Activated T-cell treated with anti-CD3 and anti-CD28 coated beads, Interleukin-2, amount 50 U/mL, for 4 hours (primary cell): ENCODE measurements at places on chromosomes 4 and X. TPM values are rescaled to one million over a fixed set of nuclear protein-coding genes. Genes with fewer than 3 reads are reported as not detected.
A peak's percentile ranks its signal among the peaks of the same experiment; 100 is the strongest.

Gene TTC29
- not detected for total RNA-seq

Gene DCK
- total RNA-seq: 16.7 TPM

Gene FAM184B
- total RNA-seq: 0.03 TPM

Gene BMPR1B
- not detected for total RNA-seq

Gene MSX1
- total RNA-seq: 0.14 TPM

Gene MAGT1
- 37.5 TPM for total RNA-seq

Gene CYLC1
- not detected for total RNA-seq

Gene PITX2
- total RNA-seq: not detected

Gene TDO2
- total RNA-seq: 0.16 TPM

Gene CCNA2
- 14.7 TPM for total RNA-seq

Gene CT55
- not detected for total RNA-seq

Gene BCORL1
- 8.8 TPM for total RNA-seq

Gene MTMR8
- 1.4 TPM for total RNA-seq

Gene ARHGEF6
- 18.8 TPM for total RNA-seq

- no peak for DNase-seq
Measured at GRCh38 chr4:138062929-138063328, 179.2 kb downstream of the SLC7A11 start.

- DNase-seq: no peak
Measured at GRCh38 chr4:139501527-139501926, 47.6 kb downstream of the RAB33B start.

DNA sequence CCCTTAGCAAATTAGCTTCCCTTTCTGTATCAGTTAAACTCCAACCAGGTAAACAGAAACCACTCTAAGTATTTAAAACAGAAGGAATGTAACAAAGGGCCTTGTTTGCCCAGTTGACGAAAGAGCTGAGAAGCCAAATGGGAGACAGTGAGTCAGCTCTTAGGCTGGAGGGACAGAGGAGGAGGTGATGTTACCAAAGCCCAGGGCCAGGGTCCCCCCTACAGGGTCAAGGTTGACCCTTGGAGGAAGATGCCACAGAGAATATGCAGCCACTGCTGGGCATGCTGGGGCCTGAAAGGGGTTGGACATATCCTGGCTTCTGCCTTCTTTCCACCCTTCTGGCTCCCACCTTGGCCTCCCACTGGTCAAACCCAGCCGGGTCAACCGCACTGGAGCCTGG, 38.3 kb upstream of the LGI2 start:
- no peak for DNase-seq

DNA sequence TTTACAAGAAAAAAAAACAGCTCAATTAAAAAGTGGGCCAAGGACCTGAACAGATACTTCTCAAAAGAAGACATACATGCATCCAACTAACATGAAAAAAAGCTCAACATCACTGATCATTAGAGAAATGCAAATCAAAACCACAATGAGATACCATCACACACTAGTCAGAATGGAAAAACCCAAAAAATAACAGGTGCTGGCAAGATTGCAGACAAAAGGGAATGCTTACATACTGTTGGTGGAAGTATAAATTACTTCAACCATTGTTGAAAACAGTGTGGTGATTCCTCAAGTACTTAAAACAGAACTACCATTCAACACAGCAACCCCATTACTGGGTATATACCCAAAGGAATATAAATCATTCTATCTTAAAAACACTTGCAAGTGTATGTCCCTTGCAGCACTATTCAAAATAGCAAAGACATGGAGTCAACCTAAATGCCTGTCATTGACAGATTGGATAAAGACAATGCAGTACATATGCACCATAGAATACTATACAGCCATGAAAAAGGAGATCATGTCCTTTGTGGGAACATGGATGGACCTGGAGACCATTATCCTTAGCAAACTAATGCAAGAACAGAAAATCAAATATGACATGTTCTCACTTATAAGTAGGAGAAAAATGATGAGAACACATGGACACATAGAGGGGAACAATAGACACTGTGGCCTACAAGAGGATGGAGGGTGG, 97.6 kb downstream of the RAB28 start:
- DNase-seq: no peak

DNA sequence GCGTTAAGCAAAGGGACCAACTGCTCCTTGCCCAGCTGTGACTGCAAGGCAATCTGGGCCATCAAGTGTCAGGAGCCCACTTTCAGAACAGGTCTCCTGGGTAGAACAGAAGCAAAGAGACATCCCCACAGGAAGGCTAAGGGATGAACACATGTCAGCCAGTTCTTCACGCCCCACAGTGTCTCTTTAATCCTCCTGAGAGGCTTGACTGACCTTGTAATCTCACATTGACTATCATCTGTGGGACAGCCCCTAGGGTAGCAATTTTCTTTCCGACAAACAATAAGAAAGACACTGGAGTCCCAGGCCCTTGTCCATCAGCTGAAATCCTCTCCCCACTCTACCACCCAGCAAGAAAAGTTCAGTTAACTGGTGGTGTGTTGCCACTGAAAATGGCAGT, 1.0 kb downstream of the CHRDL1 start:
- no peak for DNase-seq

DNA sequence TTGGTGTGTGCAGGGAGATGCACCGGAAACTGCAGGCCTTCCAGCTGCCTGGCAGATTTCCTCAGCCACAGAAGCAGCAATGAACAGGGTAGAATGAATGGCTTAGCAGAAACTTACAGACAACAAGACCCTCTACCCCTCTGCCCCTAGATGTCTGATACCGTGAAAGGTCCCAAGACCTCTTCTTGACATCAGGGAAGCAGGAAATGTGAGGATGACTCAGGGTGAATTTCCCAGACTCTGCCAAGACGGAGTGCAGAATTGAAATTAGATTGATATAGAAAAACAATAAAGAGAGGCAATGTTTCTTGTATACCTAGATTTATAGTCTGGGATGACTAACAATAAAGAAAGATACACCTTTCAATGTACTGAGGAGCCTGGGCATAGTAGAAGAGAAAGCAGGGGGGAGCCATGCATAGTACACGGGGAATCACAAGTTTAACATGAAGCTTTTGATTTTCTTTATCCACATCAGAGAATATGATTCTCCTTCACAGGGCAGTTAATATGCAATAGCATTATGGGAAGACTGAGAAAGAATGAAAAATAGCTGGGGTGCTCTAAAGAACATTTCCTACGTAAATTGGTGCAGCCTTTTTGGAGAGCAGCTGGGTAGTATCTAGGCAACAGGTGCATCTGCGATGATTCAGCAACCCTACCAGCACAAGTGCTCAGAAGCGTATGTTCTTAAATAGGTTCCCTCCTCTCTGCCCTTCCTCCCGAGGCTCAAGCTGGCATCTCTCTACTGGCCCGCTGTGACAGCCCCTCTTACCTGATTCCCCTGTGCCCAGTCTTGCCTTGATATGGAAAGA, 18.3 kb upstream of the CXCR3 start:
- DNase-seq: no peak

DNA sequence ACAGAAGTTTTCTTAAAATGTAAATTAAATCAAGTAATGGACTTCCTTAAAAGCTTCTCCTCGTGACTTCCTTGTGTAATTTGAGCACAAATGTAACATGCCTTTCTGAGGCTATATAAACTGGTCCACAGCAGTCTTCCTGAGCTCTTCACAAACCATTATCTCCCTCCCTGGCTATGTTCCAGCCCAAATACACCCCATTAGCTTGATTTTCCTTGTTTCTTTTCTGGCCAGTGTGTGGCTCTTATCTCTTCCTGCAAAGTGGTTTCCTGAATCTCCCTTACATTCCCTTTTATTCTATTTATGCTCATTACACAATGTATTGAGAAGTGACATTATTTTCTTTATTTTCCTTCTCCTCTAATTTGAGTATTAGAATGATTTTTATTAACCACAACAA, 1085.3 kb upstream of the PCDH10 start:
- no peak for DNase-seq

DNA sequence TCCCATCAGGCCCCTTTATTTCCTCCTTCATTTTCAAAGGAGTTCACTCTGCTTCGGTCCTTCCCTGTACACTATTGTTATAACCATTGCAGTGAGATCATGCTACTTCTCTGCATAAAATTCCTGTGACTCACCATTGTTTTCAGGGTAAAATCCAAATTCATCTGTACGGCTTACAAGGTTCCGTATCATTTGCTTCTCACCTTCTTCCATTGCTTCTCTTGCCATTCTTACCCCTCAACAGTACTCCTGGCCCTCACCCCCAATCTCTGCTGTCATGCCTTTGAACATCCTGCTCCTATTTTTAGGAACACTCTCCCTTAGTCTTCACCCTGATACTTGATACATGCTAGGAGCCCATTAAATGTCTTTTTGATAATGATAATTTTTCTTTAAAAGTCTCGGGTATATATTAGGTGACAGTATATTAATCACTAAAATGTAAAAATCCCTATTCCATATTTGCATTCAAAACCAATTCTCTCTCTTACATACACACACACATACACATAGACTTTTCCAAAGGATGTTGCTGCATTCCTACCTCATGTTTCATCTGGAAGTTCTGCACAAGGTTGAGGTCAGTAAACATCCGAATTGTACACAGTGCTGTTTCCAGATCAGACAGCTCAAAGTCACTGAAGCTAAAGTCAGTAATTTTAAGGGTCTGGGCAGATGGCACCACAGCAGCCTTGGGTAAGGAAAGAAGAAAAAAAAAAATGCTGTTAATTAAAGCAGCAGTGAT, 103.4 kb downstream of the PDE5A start:
- no peak for DNase-seq

DNA sequence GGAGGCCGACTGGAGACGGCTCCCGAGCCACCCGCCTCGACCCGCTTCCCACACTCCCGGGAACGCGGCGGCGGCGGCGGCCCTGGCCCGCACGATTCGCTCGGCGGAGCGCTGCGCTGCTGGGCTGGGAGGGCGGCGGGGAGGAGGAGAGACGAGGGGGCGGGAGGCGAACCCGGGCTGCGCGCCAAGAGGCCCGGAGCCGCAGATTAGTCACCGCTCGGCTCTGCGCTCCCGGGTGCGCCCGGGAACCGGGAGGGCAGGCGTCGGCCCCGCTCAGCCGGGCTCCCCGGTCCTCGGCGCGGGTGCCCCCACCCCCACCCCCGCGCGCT, 11.2 kb upstream of the BCOR start:
- peak; percentile 65 for DNase-seq

GRCh38 chrX:108199691-108200090, 108.1 kb downstream of the ATG4A start:
- no peak for DNase-seq

GRCh38 chrX:118522230-118522926, 26.8 kb downstream of the DOCK11 start:
- no peak for DNase-seq

GRCh38 chr4:65367306-65367705, 303.0 kb downstream of the EPHA5 start:
- no peak for DNase-seq

- no peak for DNase-seq
Measured at GRCh38 chrX:79412972-79413371, 45.8 kb upstream of the ITM2A start.

DNA sequence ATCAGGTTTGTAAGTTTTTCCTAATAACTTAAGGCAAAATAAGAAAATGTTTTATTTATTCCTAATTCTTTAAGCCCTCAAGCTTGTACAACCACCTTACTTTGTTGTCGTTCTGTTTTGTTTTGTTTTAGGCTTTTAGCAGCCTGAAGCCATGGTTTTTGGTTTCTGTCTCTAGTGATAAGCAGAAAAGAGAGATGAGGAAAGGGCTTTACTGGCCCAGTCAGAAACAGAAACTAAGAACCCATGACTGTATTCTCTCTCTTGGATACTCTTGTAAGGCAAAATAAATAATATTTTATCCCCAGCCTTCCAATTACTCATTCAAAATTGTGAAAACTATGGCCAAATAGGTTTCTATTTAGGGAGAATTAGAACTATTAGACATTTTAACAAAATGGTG, 29.4 kb downstream of the TBC1D19 start:
- DNase-seq: no peak

- no peak for DNase-seq
Measured at GRCh38 chr4:30208731-30209435, 511.3 kb upstream of the PCDH7 start.

GRCh38 chr4:105937759-105938158, 42.5 kb downstream of the NPNT start:
- DNase-seq: no peak

GRCh38 chrX:46653482-46653881, 79.9 kb downstream of the CHST7 start:
- DNase-seq: no peak

- DNase-seq: no peak
Measured at GRCh38 chrX:8319359-8319758, 145.3 kb upstream of the VCX3B start.

DNA sequence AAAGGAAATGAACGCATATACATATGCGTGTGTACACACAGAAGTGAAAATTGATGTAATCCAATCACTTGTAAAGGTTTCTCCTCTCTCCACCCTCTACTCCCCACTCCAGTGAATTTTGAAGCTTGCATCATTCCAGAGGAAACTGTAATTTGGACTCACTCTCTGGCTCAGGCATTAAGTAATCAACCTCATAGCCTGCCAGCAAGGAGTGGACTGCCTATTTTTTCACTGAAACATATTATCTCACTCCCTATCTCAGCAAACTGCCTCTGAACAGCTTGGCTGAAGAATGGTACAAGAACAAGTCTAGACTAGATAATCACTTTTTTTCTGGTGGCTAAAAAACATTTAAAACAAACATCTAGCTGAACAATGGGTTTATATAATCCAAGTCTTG, 124.2 kb downstream of the C4orf51 start:
- DNase-seq: no peak

GRCh38 chr4:39357002-39357401, 9.2 kb downstream of the RFC1 start:
- DNase-seq: no peak

- no peak for DNase-seq
Measured at GRCh38 chr4:123585111-123585510, 188.5 kb downstream of the SPRY1 start.

DNA sequence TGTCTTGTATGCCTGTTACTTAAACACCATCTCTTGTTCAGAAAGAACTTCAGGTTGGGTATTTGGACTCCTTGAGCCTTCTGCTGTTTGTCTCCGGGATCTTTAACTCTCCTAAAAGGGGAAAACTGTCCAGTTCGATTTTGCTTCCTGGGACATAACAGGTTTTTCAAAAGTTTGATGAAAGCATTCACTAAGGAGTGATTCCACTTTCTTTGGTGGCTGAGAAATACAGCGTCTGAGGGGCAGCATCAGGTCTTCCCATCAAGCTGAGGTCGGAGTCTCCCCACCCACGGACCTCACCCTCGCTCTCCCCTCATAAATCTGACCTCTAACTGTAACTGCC, 1.4 kb downstream of the AFAP1 start:
- no peak for DNase-seq

GRCh38 chrX:129557844-129558480, 17.9 kb downstream of the OCRL start:
- DNase-seq: no peak

DNA sequence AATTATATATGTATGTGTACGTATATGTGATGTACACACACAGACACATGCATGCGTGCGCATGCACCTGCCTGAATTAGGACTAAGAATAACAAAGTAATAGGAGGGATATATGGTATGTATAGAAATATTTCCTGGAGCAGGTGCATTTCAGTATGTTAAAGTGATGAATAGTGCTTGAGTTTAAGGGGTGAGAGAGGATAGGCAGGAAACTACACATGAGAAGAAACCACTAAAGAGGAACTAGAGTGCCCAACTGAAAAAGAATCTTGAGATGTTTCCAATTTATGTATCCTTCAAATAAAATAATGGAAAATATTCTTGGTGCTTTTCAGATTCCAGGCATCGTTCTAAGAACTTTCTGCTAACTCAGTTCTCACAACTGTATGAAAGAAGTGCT, 52.6 kb upstream of the UNC5C start:
- DNase-seq: no peak
